ENCODE measurements at places on chromosomes 13 and 19.

GRCh38 chr19:57210381-57210780 lies 19.1 kb downstream of the ZNF264 start:
- no peak for DNase-seq

GRCh38 chr19:4067396-4068046 lies 822 bp upstream of the ZBTB7A start:
- peak; percentile 28 for DNase-seq

GRCh38 chr19:31591258-31591657 lies 242.0 kb upstream of the TSHZ3 start:
- DNase-seq: no peak

GRCh38 chr13:37001921-37002250 lies 1.3 kb downstream of the EXOSC8 start:
- no peak for DNase-seq

GRCh38 chr13:93603043-93603442 lies 376.4 kb downstream of the GPC6 start:
- DNase-seq: peak; percentile 97

- DNase-seq: peak; percentile 55
Measured at GRCh38 chr13:107881362-107881761, 334.0 kb downstream of the LIG4 start.

- DNase-seq: no peak
Measured at GRCh38 chr13:32976056-32976805, 40.0 kb upstream of the KL start.

GRCh38 chr19:40805258-40805868 lies 6.4 kb downstream of the EGLN2 start:
- no peak for DNase-seq

DNA sequence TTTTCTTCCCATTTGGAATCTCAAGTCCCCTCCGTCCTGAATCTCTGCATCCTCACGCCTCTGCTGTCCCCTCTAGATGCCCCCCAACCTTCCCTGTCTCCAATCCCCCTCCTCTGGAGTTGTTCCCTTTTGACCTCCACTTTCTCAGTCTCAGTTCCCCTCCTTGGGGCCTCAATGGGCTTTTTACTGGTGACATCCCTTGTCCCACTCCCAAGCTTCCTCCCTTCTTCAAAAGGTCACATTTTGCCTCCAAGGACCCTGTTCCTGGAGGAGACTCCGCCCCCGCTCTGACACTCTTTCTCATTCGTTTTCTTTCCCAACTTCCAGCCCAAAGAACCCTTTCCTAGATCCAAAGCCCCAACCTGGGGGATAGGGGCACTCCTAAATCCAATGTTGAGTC lies 1.0 kb downstream of the AP2S1 start:
- no peak for DNase-seq

GRCh38 chr13:80214521-80214991 lies 126.4 kb downstream of the SPRY2 start:
- DNase-seq: peak; percentile 22

- no peak for DNase-seq
Measured at GRCh38 chr19:30791088-30791487, 418.9 kb downstream of the ZNF536 start.

DNA sequence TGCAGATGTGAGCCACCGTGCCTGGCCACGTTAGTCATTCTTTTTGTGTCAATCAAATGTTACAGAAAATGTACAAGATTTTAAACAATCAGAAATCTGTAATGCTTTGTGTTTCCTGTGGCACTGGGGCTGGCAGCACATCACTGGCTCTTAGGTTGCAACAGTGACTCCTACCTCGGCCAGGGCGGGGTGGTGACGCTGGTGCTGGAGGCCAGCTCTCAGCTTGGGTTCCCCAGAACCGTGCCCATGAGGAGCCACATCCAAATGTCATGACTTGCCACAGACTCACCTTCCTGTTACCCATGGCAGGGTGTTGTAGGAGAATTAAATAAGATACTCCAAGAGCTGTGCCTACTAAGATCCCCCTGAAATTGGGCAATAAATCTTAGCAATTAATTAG lies 161.7 kb downstream of the TEX29 start:
- no peak for DNase-seq

DNA sequence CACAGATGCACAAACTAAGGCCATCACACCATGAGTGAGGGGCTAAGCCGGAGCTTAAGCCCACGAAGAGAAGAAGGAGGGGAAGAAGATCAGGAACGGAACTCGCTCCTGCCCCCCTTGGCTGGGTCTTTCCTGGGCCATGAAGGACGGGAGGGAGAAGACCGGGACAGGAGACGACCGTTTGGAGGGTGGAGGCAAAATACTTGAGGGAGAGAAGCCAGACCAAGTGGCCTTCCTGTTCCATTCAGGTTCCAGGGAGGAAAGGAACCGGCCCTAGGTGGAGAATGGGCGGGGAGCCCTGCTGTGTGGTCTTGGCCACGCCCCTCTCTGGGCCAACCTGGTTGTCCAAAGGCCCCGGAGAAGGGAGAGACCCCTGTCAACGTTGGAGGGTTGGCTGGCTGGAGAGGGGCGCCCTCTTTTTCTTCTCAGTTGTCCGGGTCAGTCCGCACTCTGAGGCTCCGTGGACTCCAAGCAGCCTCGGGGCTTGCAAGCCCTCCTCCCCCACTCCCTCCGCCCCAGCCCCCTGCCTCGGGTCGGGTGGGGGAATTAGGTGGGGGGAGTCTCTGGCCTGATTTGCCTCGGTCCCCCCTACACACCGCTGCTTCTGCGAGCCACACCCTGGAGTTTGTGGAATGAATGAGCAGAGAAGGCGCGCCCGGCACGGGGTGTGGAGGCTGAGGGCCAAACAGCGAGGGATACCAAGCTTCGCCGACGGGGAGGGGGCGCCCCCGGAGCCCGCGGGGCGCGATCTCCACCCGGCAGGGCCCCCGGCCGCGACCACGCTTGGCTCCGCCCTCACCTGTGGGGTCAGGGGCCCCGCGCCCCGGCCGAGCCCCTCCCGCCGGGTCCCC lies 757 bp downstream of the FBN3 start:
- DNase-seq: no peak

- no peak for DNase-seq
Measured at GRCh38 chr13:79011179-79011578, 352.2 kb upstream of the OBI1 start.

- DNase-seq: peak; percentile 30
Measured at GRCh38 chr19:9128171-9128570, 1.4 kb upstream of the OR7G3 start.

- no peak for DNase-seq
Measured at GRCh38 chr19:313988-314815, 23.0 kb upstream of the PLPP2 start.

DNA sequence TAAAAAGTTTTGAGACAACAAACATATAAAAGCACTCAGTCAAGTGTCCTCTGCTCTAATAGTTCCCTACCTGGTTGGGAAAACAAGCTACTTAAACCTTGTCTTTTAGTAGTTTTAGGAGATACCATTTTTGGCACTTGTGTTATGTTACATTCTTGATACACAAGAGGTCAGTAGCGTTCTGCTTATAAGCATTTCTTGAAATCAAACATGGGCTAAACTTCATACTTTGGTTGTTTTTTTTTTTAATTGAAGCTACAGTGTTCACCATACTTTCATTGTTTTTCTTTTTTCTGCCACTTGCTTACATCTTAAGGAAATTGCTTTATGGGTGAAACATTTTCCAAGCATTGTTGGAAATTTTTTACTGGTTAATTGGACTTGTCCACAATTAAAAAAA lies 12.9 kb downstream of the NHLRC3 start:
- DNase-seq: peak; percentile 47

GRCh38 chr19:2774953-2775555 lies 8.0 kb downstream of the SGTA start:
- DNase-seq: no peak

GRCh38 chr13:95437561-95437960 lies 115.0 kb upstream of the CLDN10 start:
- no peak for DNase-seq
